ENCODE measurements at places on chromosomes 11 and 22.

DNA sequence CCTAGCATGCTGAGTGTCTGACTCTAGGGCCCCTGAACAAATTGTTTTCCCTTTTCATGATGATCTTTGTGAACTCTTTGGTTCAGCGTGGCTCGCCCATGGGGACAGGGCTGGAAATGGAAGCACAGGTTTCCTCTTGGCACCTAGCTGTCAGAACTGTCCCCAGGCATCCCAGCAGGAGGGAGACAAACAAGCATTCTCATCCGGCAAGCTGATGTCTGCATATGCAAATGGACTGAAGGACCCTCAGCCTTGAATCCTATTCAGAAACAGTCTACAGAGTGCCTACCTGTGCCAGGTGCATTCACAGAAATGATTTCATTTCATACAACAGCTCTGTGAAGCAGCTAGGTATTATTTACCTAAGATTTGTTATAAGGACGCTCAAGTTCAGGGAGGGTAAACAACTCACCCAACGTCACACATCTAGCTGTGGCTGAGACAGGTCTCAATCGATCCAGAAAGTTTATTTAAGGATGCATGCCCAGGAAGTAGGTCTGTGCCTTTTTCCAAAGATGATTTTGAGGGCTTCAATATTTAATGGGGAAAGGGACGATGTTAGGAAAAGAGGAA lies 176.4 kb downstream of the KIRREL3 start:
- DNase-seq, result no peak

GRCh38 chr22:44668190-44668885 lies 33.7 kb upstream of the PRR5 start:
- DNase-seq, result no peak

DNA sequence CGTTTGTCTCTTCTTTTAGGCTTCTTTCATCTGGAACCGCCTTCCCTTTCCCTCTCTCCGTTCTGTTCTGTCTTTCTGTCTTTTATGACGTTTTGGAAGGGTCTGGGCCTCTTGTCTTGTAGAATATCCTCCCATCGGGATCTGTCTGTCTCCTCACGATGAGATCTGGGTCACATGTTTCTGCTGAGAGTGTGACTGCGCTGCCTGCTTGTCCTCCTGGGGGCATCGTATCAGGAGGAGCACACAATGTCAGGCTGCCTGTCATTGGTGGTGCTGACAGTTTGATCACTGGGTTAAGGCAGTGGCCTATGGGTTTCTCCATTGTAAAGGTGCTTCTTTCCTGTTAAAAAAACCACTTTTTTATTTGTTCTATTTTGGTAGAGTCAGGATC lies 60.4 kb upstream of the PARVG start:
- DNase-seq, result no peak

DNA sequence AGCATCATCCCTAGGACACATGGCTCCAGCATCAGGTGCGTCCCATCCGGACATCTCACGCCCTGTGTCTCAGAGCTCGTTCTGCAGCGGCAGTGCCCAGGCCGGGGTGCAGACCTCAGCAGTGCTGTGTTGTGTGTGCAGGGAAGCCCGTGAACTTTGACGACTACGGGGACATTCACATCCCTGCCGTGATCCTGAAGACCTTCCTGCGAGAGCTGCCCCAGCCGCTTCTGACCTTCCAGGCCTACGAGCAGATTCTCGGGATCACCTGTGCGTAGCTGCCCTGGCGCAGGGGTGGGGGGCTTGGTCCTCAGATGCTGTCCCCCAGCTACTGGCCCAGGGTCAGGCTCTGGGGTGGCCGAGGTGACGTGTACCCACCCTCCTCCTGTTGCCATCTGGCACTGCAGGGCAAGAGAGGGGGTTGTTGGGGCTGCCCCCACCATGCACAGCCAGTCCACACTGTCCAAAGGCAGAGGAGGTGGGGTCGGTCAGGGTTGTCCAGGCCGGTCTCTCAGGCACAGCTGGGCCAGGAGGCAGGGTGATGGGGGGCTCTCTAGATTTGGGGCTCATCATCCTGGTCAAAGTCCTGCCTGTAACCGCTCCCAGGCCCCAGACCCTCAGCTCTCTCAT lies 96.5 kb downstream of the ARHGAP8 start:
- no peak for DNase-seq

GRCh38 chr11:109048098-109048497 lies 373.9 kb upstream of the C11orf87 start:
- no peak for DNase-seq

GRCh38 chr11:118086913-118087768 lies at the start of gene SMIM35:
TSS of gene SMIM35 (minus strand) at chr11:118086963. CDS start at chr11:118086757, 206 bp downstream.
- no peak for DNase-seq

DNA sequence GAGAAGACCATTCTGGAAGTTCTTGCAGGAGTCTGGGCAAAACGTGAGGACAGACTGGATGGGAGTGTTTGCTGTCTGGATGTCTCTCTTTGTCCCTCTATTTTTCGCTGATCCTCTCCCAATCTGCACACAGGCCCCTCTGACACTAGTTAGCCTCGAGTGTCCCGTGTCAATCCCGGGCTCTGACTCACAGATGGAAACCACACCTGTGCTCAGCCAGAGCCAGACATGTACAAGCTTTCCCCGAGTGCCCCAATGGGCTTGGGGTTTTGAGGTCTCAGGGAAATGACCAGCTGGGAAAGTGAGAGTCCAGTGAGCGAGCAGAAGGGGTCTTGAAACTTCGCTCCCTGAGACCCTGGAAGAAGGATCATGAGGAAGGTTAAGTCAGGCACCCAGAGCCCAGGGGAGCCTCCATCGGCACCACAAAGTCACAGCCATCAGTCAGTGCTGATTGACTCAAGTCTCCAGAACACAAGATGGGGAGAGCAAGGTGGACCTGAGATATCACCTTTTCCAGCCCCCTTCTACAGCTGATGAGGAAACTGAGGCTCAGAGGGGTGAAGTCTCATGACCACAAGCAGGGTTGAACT lies 13.9 kb downstream of the APOL2 start:
- DNase-seq, result no peak

DNA sequence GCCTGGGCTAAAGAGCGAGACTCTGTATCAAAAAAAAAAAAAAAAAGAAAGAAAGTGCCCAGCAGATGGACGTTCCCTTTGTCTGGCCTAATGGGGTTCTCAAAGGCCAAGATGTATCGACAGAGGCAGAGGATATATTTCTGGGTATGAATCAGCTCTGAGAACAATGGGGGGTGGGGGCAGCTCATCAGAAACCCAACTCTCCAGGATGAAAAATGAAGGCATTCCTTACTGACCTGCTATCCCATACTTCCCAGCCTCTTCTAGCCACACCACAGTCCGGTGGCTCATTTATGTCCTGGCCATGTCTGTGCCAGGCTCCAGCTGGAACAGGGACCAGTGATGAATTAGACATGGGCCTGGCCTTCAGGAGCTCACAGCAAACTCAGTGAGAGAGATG lies 15.2 kb upstream of the POLD3 start:
- DNase-seq, result no peak

GRCh38 chr11:96102664-96103078 lies 178.8 kb upstream of the MTMR2 start:
- no peak for DNase-seq

DNA sequence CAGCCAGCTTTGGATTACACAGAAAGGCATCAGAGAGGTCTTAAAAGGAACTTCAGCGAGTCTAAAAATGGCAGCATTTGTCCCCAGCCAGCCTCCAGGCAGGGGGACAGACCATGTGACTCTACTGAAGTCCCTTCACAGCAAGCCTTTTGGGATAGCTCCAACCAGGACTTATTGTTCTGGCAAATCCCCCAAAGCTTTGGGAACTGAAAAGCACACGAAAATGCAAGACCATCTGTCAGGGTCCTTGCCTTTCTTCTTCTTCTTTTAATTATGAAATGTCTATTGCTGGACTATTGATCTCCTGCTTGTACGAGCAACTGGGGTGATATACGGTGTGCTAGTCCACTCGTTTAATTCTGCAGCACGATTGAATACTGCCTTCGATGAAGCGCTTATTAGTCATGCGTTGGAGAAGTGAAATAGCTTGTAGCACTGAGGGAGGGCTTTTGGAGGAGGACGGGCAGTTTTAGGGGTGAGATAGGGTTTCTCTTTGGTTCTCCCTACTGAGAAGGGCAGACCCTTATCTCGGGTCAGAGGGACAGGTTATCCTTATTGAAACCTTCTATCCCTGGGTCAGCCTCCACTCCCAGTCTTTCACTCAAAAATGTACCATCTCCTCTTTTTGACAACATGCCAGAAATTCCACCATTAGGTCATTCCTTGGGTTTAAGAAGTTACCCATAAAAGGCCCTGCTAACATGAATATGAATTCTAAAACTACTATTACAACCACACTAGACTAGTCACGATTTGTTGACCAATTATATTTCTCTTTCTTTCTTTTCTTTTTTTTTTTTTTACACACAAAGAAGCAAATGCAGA lies 416.4 kb downstream of the MIAT start:
- DNase-seq, result no peak

DNA sequence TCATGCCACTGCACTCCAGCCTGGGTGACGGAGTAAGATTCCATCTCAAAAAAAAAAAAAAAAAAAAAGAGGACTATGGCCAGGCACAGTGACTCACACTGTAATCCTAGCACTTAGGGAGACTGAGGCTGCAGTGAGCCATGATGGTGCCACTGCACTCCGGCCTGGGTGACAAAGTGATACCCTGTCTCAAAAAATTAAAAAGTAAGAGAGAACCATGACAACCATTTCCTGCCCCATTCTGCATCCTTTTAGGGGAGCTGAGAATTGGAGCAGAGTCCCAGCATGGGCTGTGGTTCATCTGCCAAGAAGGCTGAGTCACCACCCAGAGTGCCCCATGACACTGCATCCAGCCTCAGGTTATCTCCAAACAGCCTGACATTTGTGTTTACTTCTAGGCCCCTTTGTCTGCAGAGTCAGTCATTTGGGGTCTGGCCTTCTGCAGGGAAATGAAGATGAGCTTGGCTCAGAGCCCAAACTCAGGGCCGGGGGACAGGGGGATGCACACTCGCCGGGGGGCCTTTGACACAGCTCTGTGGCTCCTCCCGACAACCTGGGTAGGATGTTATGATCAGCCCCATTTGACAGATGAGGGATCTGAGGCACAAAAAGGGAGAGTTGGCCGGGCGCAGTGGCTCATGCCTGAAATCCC lies 4.7 kb downstream of the CSDC2 start:
- no peak for DNase-seq

- DNase-seq, result no peak
Observed at GRCh38 chr11:18294862-18295261, 27.1 kb downstream of the HPS5 start.

GRCh38 chr22:21996175-21996720 lies 13.7 kb upstream of the TOP3B start:
- DNase-seq, result no peak

DNA sequence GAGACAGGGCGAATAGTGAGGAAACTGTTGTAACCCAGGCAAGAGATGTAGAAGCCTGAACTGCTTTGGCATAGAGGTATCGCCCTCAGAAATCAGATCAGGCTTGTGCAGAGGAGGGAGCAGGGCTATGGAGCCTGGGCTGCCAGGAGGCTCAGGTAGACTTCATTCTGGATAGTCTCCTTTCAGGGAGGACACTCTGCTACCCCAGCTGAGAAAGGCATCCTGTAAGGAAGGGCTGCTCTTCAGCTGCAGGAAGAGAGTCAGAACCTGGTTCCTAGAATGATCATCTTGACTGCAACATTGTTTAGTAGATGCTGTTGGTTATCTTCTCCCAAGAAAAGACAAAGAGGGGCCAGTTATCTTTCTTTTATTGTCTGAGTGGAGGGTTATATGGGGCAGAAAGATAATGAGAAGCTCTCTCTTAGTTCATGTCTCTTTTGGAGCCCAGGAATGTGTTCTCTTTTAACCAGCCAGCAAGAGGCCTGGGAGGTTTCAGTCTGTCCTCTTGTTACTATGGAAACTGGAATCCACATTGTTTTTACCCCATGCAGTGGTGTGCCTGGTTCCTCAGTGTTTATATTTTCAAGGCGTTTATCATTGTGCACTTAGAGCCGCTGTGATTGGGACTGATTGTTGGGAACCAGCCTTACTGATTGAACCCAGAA lies 95.7 kb downstream of the STIM1 start:
- DNase-seq, result no peak

GRCh38 chr11:29914203-29914930 lies 102.5 kb downstream of the KCNA4 start:
- DNase-seq, result no peak

GRCh38 chr11:121938076-121938475 lies 177.9 kb downstream of the BLID start:
- DNase-seq, result no peak

DNA sequence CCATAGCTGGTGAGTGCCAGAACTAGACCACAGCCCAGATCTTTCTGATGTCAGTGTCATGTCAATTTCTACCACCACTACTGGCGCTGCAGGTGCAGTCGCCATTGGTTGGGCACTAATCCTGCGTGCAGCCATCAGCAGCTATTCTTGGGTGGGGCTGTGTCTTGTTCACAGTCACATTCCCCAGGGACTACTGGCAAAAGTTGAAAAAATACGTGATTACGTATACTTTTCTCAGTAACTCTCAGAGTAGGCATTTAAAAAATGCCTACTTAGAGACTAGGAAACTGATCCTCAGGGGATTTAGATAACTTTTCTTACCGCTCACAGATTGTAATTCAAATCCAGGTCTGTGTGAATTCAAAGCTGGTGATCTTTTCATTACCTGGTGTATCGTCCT lies 127.7 kb downstream of the ADAMTS15 start:
- DNase-seq, result no peak

- no peak for DNase-seq
Observed at GRCh38 chr11:16606784-16607674, 131.4 kb upstream of the C11orf58 start.

DNA sequence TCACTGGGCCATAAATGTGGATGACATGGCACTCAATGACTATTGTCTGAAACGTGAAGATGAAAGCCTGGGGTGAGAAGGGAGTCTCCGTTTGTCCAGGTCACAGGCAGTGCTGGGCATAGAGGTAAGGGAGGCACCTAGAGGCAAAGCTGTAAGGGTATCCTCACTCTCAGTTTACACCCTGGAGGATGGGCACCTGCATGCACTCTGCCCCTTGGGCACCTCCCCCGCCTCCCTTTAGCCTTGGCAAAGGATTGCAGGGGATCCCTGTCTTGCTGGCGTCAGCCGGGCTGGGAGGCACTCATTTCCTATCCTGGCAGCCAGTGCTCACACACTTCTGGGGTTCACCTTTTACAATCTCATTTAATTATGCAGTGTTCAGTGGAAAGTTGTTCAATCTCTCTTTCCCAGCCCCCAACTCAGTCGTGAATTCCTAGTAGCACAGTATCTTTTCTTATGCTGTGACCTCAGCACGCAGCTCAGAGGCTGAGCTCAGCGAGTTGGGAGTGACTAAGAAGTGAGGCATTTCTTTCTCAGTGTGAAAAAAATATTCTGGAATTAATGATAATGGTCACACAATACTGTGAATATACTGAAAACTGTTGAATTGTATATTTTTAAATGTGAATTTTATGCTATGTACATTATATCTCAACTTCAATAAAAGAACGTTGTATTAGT lies 866.6 kb downstream of the BRD1 start:
- DNase-seq, result no peak
